Stimulated activated CD8-positive, alpha-beta memory T cell treated with anti-CD3 and anti-CD28 coated beads, Interleukin-12 subunit alpha, Interleukin-12 subunit beta, amount 100 ng/mL, for 1 hour (primary cell): ENCODE measurements at places on chromosomes 16 and 17.

- DNase-seq: peak; percentile 88
These were observed at the start of gene NUP85 for GRCh38 chr17:75205037-75205792. NUP85 (plus strand) TSS chr17:75205679; CDS start chr17:75205762, 83 bp downstream.

DNA sequence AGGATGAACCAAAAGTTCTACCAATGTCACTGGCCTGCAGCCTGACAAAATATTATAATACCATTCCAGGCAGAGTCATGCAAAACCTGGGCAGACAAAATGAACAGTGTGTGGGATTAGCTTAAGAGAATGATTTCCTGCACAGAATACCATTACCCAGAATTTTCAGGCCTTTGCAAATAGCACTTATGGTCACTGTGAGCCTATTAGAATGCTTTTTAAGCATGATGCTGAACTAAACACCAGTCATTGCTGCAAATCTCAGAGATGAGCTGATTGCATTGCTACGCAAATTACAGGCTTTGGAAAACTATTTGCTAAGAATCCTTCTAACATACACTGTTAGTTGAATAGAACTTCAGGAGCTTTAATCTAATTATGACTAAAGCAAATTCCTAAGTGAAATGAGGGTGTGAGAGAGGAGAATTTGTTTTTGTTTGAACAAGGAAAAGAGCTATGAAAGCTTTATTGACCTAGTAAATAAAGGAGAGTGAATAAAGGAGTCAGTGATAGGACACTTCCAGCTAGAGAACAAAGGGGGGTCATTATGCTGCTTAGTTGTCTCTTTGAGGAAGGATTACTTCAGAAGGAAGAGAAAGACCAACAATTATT, 398.8 kb downstream of the HS3ST3B1 start:
- DNase-seq: no peak

DNA sequence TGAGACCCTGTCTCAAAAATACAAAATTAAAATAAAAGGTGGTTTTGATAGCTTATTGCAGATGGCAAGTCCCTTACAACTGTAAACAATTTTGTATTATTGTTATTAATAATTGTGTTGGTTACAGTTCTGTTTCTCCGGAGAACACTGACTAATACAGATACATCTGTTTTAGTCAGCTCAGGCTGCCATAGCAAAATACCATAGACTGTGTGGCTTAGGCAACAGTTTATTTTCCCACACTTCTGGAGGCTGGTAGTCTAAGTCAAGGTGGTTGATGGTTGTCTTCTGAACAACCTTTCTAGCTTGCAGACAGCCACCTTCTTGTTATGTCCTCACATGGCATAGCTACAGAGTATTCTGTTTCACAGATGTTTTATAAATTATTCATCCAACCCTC, 14.2 kb upstream of the IL21R start:
- no peak for DNase-seq

DNA sequence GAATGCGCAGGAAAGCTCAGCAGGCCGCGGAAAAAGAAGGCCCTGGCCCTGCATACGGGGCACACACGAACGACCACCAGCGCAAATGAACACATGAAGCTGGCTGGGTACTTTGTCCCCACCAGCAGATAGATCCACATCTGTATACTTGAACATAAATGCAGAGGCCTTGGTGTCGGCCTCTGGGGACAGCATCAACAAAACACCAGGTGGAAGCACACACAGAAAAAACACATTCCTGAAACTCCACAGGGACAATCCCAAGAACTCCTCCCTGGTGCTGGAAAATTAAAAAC, 606 bp upstream of the ZBTB4 start:
- DNase-seq: no peak

- DNase-seq: no peak
These were observed 169.3 kb upstream of the AXIN2 start for GRCh38 chr17:65730711-65731169.

- no peak for DNase-seq
These were observed 14.2 kb downstream of the FAM83G start for GRCh38 chr17:18990331-18990730.

- no peak for DNase-seq
These were observed 41.0 kb downstream of the NDE1 start for GRCh38 chr16:15691046-15691445.

DNA sequence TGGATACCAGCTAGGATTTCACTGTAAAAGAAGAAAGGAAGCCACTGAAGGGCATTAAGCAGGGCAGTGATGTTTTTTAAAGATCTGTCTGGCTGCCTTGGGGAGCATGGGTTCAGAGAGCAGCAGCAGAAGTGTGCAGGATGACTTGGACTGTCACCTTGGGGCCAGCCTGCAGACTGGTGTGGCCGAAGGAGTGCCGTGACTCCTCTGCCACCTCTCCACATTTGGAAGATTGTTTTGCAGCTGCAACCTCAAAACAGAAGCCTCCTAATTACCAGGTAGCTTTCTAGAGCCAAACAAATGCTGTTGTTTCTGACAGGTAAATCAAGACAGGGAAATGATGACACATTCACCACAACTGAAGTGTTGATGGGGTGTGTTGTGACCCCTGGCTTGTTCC, 681.4 kb downstream of the WWOX start:
- no peak for DNase-seq

DNA sequence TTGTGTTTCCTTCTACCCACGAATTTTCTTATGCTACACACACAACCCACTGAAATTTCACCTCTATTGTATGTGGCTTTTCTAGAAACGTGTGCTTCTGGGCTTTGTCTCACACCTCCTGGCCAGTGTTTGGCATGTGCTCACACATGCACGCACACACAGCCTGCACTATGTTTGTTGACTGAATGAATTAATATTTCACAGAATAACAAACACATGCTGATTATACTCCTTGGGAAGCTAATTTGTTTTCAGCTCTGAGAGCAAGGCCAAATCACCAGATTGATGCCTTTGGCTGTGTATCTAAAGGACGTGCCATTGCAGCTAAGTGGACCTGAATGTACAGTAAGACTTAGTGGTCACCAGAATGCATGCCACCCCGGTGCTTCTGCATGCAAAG, 210.7 kb downstream of the WWOX start:
- DNase-seq: no peak

DNA sequence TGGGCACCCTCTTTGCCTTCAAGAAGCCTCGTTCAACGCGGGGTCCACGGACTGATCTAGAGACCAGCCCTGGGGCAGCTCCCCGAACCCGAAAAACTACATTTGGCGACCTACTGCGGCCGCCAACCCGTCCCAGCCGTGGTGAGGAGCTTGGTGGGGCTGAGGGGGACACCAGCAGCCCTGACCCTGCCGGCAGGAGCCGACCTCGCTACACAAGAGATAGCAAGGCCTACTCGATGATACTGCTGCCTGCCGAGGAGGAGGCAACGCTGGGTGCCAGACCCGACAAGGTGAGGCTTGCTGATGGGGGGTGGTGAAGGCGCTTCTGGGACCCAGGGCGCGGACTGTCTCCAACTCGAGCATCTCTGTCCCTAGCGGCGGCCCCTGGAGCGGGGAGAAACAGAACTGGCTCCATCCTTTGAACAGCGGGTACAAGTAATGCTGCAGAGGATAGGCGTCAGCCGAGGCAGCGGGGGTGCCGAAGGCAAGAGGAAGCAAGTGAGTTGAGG, 5.6 kb downstream of the ACD start:
- no peak for DNase-seq

DNA sequence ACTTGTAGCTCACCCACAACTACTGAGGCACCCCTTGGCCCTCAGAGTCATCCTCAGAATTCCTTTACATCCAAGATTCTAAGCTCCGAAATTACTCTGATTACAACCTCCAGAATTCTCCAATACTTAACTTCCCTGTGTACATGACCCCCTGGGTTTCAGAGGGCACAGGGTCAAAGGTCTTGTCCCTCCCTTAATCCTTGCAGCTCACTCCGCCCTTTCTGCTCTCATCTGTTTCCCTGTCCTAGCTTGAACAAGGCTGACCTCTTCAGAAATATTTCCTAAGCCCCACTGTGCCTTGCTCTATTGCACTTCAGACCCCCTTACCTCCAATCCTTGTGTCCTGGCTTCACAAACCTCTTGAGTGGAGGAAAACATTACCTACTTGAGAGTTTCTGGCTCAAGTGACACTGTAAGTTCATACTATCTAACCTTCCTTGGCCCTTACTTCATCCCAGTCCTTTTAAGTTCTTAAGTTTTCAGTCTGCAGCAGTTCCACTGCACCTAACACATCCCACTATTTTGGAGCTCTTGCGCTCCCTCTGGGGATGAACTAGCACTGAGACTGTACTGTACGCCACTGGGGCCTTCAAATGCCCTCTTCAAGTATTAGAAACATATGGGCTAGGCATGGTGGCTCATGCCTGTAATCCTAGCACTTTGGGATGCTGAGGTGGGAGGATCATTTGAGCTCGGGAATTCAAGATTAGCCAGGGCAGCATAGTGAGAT, 6.2 kb downstream of the N4BP1 start:
- no peak for DNase-seq

DNA sequence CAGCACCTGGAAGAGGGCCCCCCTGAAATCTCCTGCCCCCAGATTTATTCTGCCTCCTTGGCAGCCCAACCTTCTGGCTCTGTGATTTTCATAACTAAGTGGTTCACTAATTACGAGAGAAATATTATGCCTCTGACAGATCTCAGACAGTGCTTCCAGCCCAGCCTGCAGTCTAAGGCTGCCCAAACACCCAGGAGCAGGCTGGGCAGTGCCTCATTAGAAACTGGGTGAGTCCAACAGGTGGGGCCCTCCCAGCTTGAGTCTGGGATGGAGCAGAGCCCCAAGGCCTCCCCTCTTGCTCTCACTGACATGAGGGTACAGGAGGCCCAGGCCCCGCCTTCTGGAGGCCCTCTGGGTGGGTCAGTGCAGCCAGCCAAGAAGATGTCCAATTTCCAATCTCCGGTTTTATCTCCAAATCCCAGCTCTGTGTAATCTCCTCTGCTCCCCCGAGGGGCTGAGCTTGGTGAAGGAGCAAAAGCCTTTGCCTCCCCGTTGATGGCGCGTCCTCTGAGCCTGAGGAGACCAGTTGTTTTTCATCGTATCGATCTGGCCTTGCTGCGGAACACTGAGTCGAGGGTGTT, 20.1 kb upstream of the ABCC3 start:
- no peak for DNase-seq

DNA sequence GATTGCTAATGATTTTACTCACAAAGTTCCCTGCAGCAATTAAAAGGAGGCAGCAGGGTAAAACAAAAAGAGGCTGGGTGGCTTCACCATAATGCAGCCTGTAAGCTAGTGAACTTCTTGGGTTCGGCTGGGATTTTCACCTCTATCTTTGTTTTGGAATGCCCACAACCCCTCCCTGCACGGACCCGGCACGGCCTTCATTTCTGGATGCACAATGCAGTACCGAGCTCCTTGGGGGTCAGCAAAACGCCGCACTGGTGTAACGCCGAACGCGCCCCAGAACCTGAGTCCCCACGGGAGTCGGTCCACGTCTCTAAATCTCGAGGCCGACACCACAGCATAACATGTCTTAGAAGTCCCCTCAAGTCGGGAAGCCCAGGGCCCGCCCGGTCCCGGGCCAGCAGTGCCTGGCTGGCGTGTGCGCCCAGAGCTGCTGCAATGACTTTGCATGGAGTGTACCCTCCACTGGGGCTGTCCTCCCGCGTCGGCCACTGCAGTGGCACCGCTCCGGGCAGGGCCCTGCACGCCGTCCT, 759 bp downstream of the UBE2O start:
- DNase-seq: no peak

GRCh38 chr17:50352072-50352692, 6.3 kb downstream of the XYLT2 start:
- no peak for DNase-seq

DNA sequence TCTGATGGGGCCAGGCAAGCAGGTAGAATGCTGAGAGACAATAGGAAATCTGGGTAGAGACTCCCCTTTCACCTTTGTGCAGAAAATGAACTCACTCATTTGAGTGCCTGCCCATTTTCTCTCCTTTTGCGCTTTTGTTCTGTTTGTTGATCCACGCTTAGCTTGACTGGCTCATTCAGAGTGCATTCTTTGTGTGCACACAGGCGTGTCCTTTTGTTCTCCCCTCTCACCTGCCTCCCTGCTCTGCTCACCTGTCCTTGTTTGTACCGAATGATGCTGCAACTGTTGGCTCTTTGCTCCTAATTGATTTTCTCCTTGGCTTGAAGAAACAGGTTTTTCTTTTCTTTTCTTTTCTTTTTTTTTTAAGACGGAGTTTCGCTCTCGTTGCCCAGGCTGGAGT, 15.8 kb downstream of the PGS1 start:
- no peak for DNase-seq

GRCh38 chr17:81824595-81824994, 8.5 kb downstream of the MCRIP1 start:
- no peak for DNase-seq

- no peak for DNase-seq
These were observed 27.8 kb upstream of the ITGA3 start for GRCh38 chr17:50027881-50028735.

DNA sequence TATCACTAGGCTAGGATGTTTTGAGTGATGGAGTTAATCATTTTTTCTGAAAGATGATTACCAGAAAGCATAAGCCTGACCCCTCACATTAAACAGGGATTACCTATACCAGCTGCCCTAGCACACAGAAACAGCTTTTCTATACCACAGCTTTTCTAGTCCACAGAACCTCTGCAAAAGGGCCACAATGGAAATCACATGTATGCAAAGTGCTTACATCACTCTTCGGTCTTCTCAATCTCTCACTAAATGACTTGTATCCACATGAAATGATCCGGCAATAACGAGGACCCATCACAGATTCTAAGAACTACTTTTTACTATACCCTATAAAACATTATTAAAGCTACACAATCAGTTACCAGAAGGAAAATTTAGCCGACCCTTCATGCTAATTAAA, 2.6 kb downstream of the CSNK2A2 start:
- no peak for DNase-seq

- no peak for DNase-seq
These were observed 4.7 kb downstream of the TPPP3 start for GRCh38 chr16:67388591-67388990.

GRCh38 chr16:10569621-10570020, 10.8 kb downstream of the EMP2 start:
- no peak for DNase-seq

DNA sequence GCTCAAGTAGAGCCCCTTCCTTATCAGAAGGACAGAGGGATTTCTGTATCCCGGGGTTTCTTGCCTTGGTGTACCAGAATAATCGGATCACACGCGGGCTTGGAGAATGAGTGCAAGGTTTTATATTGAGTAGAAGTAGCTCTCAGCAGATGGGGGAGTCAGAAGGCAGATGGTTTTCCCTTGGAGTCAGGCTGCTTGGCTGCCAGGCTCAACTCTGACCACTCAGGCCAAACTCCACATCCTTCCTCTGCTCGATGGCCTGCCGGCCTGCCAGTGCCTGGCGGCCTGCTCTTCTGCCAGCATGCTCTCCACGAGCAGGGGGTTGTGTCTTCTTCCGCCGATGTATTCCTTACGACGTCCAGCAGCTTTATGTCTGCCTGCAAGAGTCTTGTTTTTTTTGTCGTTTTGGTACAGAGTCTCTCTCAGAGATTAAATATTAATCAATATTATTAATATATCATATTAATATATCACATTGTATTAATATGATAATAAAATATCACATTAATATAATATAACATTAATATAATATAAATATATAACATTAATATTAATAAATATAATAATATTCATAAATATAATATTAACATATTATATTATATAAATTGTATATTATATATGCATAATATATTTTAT, 229.2 kb upstream of the WSCD1 start:
- no peak for DNase-seq
